ENCODE measurements at places on chromosomes 2 and 18.

GRCh38 chr2:134669731-134670669, 48.8 kb downstream of the TMEM163 start:
- DNase-seq: peak; percentile 47

GRCh38 chr2:234761910-234762309, 189.9 kb upstream of the SH3BP4 start:
- no peak for DNase-seq

DNA sequence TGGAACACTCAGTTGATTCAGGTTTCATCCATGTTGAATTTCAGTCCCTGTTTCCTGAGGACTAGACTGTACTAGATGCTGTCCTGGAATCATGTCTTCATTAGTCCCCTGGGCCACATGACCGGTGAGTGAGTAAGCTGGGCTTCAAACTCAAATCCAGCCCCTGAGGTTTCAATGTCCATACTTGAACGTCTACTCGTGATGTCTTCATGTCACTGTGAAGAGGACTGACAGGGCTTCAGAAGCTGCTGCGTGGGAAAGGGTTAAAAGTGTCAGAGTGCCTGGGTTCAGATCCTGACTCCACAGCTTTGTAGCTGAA, 101.2 kb downstream of the CDK15 start:
- DNase-seq: no peak

GRCh38 chr2:118097657-118098056, 9.4 kb downstream of the INSIG2 start:
- no peak for DNase-seq

DNA sequence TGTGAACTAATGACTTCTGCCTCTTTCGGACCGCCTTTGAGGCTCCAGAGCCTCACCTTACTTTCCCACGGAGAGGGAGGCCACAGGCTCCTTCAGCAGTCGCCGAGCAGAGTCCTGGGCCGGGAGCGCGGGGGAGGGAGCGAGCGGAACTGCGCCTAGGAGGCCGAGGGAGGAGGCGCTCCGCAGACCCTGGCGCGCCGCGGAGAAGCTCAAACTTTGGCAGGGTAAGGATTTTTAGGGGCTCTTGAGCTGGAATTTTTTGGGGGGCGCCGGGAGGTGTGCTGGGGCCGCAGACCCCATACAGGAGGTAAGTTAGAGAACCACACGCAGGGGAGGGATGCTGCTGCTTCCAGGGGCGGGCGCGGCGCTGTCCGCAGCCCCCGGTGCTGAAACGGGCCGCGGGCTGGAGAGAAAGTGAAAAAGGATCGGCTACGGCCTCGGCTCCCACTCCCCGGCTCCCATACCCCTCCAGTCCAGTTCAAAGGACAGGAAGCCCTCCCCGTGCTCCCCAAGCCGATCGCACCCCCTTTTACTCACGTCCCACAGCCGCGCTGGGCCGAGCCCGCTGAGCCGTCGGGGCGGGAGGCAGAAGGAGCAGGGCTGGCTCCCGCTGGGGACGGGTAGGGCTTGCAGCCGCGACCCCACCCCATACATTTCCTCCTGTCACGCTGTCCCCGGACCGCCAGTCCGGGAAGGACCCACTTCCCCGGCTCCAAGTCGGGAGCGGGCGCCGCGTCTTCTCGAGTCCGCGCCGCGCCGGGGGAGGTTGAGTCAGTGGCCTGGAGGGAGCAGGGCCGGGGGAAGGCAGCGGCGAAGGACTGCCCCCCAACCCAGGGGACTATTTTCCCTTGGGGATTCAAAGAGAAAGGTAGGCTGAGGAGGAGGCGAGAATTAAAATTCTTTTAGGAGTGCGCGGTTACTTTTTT, at the start of gene CNGA3:
TSS of gene CNGA3 (plus strand) at position 146 of the 926 bp plus-strand sequence. CDS start 23,520 bp downstream, outside the sequence.
- DNase-seq: peak; percentile 16
